ENCODE measurements at places on chromosomes 1 and 21. TPM values are rescaled to one million over a fixed set of nuclear protein-coding genes. Genes with fewer than 3 reads are reported as not detected.

SLC2A5 gene
- 0.77 TPM for total RNA-seq

TMPRSS15 gene
- not detected for total RNA-seq

HEATR1 gene
- 29.9 TPM for total RNA-seq

GUCA2B gene
- total RNA-seq, result not detected

USH2A gene
- not detected for total RNA-seq

LRRC38 gene
- total RNA-seq, result not detected

PRUNE1 gene
- 15.9 TPM for total RNA-seq

Data from A549 treated with GW870086 at 1 μM for 4 hours (cell line).